ENCODE measurements at places on chromosomes 5 and 9. TPM values are rescaled to one million over a fixed set of nuclear protein-coding genes. Genes with fewer than 3 reads are reported as not detected.

DNA sequence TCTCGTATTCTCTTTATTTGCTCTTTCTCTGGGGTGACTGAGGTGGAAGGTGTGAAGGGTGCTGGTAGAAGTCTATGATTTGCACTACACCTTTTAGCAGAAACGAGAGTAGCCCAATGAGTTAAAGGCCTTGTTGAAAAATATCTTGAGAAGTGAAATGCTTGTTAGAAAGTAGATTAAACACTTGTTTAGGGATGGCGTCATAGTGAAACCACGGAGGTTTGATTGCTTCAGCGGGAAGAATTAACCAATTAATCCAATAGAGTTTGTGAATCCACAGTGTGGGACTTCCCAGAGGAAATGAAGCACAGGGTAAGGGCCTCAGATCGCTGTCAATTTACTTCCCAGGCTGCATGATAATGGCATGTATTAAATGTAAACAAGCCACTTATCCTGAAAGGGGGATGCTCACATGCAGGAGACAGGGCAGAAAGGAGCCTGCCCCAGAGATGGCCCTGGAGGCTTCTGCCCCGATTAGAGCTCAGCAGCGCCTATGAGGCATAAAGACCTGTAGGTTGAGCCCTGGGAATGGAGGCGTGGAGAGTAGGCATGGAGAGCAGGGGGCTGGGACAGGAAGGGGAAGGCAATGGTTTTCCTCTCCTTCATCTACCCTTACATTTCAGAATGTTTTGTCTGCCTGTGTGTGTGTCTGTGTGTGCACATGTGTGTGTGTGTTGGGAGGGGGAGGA, 1.5 kb downstream of the FAM170A start:
- no peaks in the 10 kb centered on the region for H3K27me3 ChIP-seq
- no peak for DNase-seq
- H3K4me3 ChIP-seq, result no peak overlapping the region

GZMA gene
- 242 TPM for total RNA-seq

- DNase-seq, result no peak
- no peak overlapping the region for H3K4me3 ChIP-seq
- H3K36me3 ChIP-seq, result no peaks in the 10 kb centered on the region
- no peak overlapping the region for H3K27ac ChIP-seq
Measured at GRCh38 chr5:74426506-74426905, 214.0 kb downstream of the ENC1 start.

SNX18 gene
- 24.6 TPM for total RNA-seq

GRCh38 chr5:151741678-151742423, 16.6 kb downstream of the ATOX1 start:
- H3K36me3 ChIP-seq, result peaks cover 14% of the 10 kb centered on the region
- no peak for DNase-seq
- H3K4me3 ChIP-seq, result no peak overlapping the region

TMEM215 gene
- not detected for total RNA-seq

MYOT gene
- total RNA-seq, result not detected

GRCh38 chr5:174317256-174317894, 271.9 kb downstream of the NSG2 start:
- H3K27ac ChIP-seq, result no peak overlapping the region
- no peaks in the 10 kb centered on the region for H3K36me3 ChIP-seq
- peaks cover 15% of the 10 kb centered on the region for H3K27me3 ChIP-seq
- no peaks in the 10 kb centered on the region for H3K4me1 ChIP-seq
- DNase-seq, result no peak

- H3K4me3 ChIP-seq, result no peak overlapping the region
- peaks cover 8% of the 10 kb centered on the region for H3K27me3 ChIP-seq
- no peak overlapping the region for H3K27ac ChIP-seq
- peaks cover 4% of the 10 kb centered on the region for H3K4me1 ChIP-seq
Measured at GRCh38 chr9:136762915-136763648, 1.2 kb downstream of the LCN15 start.

TRIM7 gene
- 2.5 TPM for total RNA-seq

ORM2 gene
- not detected for total RNA-seq

CCDC192 gene
- not detected for total RNA-seq

DNA sequence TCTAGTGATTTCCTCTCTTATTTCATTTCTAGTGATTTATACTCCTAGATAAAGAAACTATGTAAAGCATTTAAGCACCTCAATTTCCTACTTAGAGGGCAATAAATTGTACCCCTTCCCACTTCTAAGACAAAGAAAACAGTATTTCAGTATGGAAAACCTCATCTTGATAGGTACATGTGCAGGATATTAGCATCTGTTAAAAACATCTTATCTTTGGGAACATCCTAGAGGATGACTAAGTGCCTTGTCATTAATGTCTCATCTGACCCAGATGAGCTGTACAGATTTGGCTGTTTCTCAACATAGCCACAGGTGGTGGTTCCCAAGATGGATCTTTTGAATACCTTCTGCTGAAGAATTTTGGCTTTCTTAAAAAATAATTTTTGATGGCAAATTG, 5.7 kb downstream of the MEGF10 start:
- H3K27ac ChIP-seq, result no peak overlapping the region
- no peaks in the 10 kb centered on the region for H3K36me3 ChIP-seq
- H3K27me3 ChIP-seq, result peaks cover 60% of the 10 kb centered on the region
- no peak overlapping the region for H3K4me3 ChIP-seq
- H3K4me1 ChIP-seq, result no peaks in the 10 kb centered on the region
- DNase-seq, result no peak

GRCh38 chr9:124831642-124832364, 21.5 kb upstream of the WDR38 start:
- peaks cover 5% of the 10 kb centered on the region for H3K27me3 ChIP-seq
- DNase-seq, result no peak
- H3K4me1 ChIP-seq, result no peaks in the 10 kb centered on the region
- H3K4me3 ChIP-seq, result no peak overlapping the region

PCDHAC1 gene
- total RNA-seq, result not detected

DNA sequence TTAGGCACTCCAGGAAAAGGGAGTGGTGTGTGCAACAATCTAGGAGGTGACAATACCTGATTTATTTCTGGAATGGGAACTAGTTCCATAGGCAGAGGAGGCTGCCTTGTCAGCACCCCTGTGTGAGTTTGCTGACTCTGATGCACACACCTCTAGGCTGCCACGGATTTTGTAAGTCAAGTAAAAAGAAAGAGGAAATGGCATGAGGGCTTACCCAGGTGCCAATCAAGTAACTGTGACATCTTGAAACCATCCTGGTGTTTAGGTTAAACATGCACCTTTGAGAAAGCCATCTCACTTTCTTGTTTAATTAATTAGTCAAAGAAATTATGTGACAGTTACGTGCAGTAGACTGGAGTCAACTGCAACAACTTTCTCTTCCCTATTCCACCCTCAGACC, 32.3 kb upstream of the FAM81B start:
- no peak for DNase-seq
- no peaks in the 10 kb centered on the region for H3K36me3 ChIP-seq

DNA sequence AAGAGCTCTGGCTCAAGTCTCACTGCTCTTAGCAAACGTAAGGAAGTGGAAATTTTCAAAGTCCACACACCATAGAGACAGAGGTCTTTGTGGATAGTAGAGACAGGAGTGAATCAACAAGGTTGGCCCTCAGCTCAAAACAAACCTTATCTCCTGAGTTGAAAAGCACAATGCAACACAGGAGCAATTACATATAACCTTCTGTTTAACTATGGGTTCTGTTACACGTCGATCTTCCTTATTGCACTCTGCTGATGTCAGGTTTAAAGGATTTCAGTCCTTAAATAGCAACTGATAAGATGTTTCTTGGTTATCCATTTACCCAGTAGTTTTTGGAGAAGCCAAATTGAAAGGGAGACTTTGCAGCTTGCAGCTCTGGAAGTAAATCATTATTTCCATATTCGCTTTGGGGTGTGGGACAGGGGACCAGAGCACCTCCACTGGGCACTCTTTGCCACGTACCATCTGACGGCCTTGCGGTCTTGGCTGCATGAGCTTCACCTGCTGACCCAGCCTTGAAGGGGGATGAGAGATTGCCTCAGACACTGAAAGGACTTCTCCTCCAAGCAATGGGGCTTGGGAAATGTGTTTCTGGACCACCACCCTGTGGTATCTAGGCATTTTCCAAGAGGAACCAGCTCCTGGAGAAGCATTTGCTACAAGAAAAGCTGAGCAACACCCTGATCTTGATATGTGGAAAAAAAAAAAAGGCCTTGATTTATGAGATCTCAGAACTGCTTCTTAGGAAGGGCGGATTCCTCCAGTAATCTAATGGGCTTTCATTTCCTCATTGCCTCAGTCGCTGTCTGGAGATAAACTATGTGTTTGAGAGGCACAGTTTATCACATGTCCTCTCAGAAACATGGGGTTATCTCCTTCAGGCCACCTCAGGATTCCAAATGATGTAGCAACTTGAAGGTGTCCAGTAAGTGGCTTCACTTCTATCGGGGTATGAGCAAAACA, 56.2 kb upstream of the ZNF622 start:
- H3K27ac ChIP-seq, result no peak overlapping the region
- peaks cover 20% of the 10 kb centered on the region for H3K4me1 ChIP-seq
- peaks cover 21% of the 10 kb centered on the region for H3K36me3 ChIP-seq
- DNase-seq, result no peak

UBE2QL1 gene
- total RNA-seq, result not detected

GRCh38 chr9:88574953-88575352, 40.0 kb downstream of the NXNL2 start:
- no peak overlapping the region for H3K4me3 ChIP-seq
- no peak overlapping the region for H3K27ac ChIP-seq
- H3K27me3 ChIP-seq, result peaks cover 18% of the 10 kb centered on the region
- peaks cover 4% of the 10 kb centered on the region for H3K4me1 ChIP-seq

MLANA gene
- total RNA-seq, result not detected

Measured in activated naive CD8-positive, alpha-beta T cell treated with anti-CD3 and anti-CD28 coated beads, Interleukin-2, amount 10 ng/mL, durations not matched to agents 7 days and 5 days (primary cell).